ENCODE measurements at places on chromosomes 3 and 15.

DNA sequence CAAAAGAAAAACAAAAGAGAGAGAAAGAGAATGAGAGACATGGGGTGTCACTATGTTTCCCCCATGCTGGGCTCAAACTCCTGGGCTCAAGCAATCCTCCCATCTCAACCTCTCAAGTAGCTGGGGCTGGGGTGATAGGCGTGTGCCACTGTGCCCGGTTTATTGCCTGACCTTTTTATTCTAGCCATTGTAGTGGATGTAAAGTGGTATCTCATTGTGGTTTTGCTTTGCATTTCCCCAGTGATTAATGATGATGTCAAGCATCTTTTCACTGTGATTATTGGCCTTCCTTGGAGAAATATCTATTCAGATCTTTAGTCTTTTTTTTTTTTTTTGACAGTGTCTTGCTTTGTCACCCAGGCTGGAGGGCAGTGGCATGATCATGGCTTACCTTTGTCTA, 37.7 kb upstream of the GK5 start:
- no peak for DNase-seq

- DNase-seq, result peak; percentile 86
Measured at GRCh38 chr3:136728918-136729317, 23.3 kb downstream of the STAG1 start.

GRCh38 chr3:35633332-35634124, 5.8 kb upstream of the ARPP21 start:
- DNase-seq, result no peak

- DNase-seq, result no peak
Measured at GRCh38 chr3:72629191-72629631, 219.0 kb downstream of the SHQ1 start.

GRCh38 chr15:92848852-92849598, 51.1 kb upstream of the CHD2 start:
- no peak for DNase-seq

GRCh38 chr3:58357402-58357801, 24.7 kb downstream of the PXK start:
- DNase-seq, result no peak

DNA sequence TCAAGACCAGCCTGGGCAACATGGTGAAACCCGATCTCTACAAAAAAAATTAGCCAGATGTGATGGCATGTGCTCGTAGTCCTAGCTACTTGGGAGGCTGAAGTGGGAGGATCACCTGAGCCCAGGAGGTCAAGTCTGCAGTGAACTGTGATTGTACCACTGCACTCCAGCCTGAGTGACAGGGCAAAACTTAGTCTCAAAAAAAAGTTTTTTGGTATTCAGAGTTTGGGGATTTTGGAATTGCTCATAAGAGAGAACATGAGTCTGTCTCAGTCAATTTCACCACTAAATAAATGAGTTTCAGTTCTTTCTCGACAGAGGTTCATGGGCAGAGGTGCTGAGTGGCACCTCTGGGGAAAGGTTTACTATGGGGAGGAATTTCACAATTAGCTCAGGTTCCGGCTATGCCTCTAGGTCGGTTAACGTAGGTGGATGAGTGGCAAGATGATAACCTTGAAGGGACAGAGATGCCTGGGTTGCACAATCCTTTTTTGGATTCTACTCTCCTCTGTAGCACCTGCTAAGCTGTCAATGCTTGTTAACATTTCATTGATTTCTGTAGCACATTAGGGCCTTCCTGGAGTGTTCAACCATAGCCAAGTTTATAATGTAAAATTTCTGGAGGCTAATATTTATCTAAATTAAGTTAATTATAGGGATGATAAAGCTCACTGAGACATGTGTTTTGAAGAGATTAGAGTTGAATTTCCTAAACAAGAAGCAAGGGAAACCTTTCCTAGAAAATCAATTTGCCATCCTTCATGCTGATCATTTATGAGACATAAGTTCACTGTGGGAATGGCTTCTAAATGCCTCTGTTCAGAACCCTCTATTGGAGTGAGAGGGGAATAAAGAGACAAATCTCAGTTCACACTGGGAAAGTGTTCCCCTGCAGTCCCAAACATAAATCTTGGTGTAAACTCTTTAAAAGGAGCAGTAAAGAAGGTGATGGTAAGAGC, 37.4 kb upstream of the DCP1A start:
- DNase-seq, result no peak

DNA sequence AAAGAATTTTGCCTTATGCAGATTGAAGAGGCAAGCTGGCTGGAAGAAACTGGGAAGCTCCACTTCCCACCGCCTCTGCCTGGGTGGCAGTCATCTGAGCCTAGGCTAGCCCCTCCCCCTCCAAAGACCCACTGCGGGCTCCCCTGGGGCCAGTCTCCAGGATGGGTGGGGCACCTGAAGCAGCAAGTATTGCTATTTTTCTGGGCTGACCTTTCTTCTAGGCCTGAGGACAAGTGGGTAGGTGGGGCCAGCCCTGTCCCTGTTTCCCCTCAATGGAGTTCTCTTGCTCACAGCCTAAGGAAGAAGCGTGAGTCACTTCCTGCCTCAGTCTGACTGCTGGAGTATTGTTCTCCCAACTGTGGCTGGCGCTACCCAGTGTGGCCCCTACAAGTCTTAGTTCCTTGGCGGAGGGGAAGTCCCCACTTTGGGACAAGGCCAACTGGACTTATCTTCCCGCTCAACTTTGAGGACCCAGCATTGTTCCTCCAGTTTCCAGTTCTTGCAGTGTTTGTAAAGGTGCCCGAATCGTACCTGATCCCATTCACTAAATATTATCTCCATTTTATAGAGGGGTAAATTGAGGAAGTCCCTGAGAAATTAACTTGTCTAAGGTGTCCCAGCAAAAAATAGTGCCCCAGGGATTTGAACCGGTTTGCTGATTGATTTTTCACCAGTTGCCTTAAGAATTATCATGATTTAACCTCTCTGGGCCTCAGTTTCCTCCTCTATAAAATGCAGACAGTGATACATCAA, 1.4 kb downstream of the FURIN start:
- no peak for DNase-seq

DNA sequence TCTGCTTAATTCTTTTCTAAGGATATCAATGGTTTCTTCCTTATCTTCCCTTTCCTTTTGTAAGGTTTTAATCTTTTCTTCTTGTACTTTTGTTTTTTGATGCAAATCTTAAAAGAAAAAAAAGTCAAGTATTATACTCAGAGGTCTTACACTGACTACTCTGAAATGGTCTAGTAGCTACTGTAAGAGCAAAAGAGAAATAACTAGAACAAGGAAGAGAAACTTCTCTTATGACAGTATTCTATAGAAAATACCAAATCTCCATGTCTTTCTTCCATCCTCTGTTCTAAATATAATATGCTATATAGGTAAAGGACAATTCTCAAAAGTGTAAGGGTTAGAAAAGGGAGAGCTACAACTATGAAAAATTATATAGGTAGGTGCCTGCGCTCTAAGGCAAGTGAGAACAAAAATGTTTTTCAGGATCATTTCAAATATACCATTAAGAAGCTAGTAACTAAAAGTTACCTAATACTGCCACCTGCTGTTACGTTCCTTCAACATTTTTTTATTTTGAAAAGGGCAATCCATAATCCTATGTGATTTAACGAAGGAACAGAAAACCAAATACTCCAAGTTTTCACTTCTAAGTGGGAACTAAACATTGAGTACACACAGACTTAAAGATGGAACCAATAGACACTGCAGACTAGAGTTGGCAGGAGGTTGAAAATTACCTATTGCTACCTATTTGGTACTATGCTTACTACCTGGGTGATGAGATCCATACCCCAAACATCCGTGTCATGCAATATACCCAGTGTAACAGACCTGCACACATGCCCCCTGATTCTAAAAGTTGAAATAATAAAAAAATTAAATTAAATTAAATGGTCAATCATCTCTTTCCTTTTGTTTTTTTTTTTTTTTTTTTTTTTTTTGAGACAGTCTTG, 36.7 kb downstream of the CIP2A start:
- no peak for DNase-seq

- no peak for DNase-seq
Measured at GRCh38 chr3:24704496-24704895, 209.8 kb upstream of the THRB start.

GRCh38 chr3:159763011-159763601, 225.5 kb upstream of the IL12A start:
- peak; percentile 60 for DNase-seq

DNA sequence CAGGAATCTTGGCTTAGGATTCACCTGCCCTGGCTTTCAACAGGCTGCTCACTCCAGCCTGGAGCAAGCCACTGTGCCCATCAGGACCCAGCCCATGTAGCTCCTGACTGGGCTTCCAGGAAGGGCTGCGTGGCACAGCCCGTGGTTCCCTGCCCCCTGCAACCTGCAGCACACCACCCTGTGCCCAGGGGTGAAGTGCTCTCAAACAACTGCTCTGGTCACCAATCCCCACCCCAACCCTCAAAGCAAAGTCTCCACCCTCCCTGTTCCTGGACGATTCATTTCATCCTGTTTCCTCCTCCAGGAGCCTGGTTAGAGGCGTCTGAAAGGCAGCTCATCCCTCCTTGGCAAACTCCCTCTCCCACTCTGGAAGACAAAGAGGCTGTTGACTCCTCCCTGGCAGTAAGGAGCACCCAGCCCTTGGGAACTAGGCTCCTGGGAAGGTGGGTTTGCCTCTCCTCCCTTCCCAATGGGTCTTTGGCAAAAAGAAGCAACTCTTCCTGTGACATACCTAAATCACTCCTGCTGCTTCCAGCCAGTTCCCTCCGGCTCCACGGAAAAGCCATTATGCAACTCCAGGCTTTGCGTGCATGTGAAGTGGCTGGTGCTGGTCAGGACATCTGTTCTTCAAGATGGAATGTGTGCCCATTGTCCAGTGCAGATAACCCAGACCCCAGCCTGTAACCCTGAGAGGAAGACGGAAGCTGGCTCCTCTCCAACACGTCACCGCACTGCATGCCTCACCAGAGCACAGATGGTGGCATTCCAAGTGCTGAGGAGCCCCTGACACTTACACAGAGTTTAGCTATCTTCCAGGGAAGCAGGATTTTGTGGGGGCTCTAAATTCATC, 29.1 kb upstream of the VIPR1 start:
- DNase-seq, result peak; percentile 9

- peak; percentile 27 for DNase-seq
Measured at GRCh38 chr3:121995161-121996137, 26.6 kb downstream of the ILDR1 start.

- no peak for DNase-seq
Measured at GRCh38 chr15:26582840-26583239, 190.0 kb downstream of the GABRB3 start.

DNA sequence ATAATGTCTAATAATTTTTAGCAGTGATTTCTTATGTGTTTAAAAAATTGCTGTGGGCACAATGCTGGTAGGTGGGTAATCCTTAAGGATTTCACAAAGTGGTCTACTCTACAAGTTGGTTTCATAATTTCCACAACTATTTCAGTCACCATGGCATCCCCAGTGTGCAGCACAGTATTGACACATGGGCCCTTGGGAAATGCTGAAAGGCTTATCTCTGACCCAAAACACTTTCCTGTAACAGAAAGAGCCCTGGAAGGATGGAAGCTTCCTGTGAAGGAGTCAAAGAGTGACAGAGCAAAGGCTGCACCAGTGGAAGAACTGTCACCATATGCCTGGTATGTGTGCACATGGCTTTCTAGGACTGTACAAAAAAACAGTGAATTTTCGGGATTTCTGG, 153.7 kb downstream of the ANO10 start:
- DNase-seq, result no peak

- peak; percentile 2 for DNase-seq
Measured at GRCh38 chr15:33310481-33311311, at the start of gene RYR3. Gene RYR3 (plus strand): TSS chr15:33310967. CDS start chr15:33311046, 79 bp downstream.

- DNase-seq, result no peak
Measured at GRCh38 chr3:119469418-119470189, 841 bp downstream of the POGLUT1 start.

DNA sequence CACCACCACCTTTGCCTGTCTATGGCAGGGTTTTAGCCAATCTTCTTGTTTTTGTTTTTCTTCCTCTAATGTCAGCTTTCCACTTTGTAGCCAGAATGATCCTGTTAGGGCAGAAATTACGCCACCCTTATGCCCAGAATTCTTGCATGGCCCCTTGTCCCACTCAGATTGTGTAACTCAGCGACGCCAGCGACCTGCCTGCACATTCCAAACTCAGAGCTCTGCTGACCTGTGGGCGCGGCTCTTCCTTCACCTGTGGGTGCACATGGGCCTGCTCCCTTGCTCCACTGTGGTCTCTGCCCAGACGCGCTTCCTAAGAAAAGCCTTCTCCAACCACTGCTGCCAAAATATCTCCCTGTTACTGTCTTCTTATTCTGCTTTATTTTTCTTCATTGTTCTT, 45.0 kb downstream of the MED12L start:
- no peak for DNase-seq

GRCh38 chr15:81092559-81092902, 41.5 kb upstream of the CFAP161 start:
- no peak for DNase-seq

GRCh38 chr3:151248772-151249337, 29.5 kb downstream of the P2RY14 start:
- no peak for DNase-seq

- DNase-seq, result no peak
Measured at GRCh38 chr15:93159930-93160329, 70.9 kb upstream of the RGMA start.

DNA sequence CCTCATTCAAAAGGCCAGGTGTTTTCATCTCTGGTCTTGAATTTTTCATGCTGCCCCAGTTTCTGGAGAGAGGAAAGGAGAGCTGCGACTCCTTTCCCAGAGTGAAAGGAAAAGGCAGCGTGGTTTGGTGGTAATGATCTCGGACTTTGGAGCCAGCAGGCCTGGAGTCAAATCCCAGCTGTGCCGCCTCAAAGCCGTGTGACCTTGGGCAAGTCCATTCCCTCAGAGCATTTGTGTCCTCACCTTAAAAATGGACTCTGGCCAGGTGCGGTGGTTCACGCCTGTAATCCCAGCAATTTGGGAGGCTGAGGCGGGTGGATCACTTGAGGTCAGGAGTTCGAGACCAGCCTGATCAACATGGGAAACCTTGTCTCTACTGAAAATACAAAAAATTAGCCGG, 4.7 kb upstream of the CCDC33 start:
- no peak for DNase-seq

DNA sequence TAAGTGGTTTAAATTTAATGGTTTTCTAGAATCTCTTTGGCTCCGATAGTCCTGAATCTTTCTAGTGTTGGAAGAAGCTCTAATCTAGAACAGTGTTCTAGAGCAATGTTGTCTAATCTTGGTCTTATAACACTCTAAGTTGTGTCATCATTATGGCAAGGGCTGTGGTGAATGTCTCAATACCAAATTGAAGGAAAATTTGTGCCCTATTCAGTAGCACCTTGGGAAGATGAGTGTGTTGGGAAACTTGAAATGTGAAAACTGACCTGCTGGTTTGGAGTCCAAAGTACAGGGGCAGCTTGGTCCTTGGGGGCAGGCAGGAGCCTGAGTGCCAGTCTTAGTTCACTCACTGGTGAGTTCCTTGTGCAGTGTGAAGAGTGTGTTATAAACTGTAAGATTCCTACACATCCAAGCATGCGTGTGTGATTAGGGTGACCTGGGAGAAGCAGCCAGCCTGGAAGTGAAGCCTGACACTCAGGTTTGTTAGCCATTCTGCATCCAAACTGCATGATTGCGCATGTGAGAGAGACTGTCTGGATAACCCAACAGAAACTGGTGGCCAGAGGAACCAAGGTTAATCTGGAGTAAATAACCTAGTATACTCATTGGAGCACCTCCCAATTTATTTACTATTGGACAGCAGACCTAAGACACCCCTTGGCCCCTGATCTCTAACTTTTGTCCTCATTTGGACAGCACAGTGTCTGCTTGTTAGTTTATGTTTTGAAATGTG, 14.6 kb downstream of the ZNF592 start:
- DNase-seq, result no peak
